ENCODE measurements at places on chromosomes 1 and 21. TPM values are rescaled to one million over a fixed set of nuclear protein-coding genes. Genes with fewer than 3 reads are reported as not detected.

CFHR5 gene
- polyA plus RNA-seq, result not detected

C1orf35 gene
- polyA plus RNA-seq, result 17.6 TPM

GRIK3 gene
- 0.06 TPM for polyA plus RNA-seq

L1TD1 gene
- not detected for polyA plus RNA-seq

CFAP107 gene
- not detected for polyA plus RNA-seq

COL11A1 gene
- not detected for polyA plus RNA-seq
